T1000 (cell line): ENCODE measurements at places on chromosomes 1 and 21.

GRCh38 chr1:182589520-182589919 is 464 bp upstream of the RNASEL start:
- DNase-seq: no peak

- no peak for DNase-seq
Measured at GRCh38 chr1:150484431-150484830, 2.8 kb upstream of the TARS2 start.

DNA sequence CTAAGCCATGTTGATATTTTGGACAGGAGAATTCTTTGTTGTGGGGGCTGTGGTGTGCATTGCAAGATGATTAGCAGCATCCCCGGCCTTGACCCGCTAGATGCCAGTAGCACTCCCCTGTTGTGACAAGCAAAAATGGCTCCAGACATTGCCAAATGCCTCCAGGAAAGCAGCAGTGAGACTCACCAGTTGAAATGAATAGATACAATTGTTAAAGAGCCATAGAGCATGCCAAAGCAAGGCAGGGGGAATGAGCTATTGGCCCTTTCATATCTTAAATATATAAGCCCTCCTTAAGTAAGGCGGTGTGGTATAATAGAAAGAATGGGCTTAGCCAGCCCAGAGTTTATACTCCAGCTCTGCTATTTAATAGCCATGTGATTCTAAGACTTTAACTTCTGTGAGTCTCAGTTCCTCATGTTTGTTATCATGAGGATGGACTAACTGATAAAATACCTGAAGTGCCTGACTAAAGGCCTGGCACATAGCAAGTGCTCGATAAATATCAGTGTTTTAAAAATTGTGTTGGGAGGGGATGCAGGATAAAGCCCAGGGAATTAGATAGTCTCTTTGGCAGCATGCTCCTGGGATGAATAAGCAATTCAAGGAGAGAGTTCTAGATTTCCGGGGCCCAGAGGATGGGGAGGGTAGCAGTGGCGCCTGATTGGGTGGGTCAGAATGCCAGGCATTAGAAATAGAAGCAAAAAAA is 21.1 kb upstream of the RGS4 start:
- no peak for DNase-seq

- DNase-seq: no peak
Measured at GRCh38 chr21:16198546-16198945, 468.8 kb downstream of the USP25 start.
